ENCODE measurements at places on chromosomes 6 and 20. TPM values are rescaled to one million over a fixed set of nuclear protein-coding genes. Genes with fewer than 3 reads are reported as not detected.
A peak's percentile ranks its signal among the peaks of the same experiment; 100 is the strongest.

DNA sequence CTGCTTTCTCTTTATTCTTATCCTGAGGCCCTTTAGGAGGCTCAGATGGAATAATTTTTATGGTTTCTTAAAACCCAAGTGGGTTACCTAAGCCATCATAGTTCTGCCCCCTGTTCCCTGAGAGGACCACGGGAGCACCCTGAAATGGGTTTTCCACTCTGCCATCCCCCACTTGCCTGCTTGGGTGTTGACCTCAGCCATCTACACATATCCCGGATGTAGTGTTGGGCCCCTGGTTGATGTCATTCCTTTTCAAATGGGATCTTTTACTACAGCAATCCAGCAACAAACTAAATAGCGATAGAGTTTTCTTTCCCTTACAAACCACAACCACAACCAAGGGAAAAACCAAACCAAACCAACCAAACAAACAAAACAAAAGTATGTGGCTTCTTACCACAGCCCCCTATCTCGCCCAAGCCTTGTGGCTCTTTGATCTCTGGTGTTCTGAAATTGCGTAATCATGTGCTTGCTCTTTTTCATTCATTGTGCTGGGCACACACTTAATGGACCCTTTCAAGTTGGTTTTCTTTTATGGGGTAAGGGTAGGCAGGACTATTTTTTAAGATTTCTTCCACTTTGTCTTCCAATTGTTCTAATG, 154.9 kb downstream of the ESR1 start:
- peak; percentile 44 for DNase-seq

GRCh38 chr20:32585011-32585585, at the start of gene NOL4L:
TSS of gene NOL4L (minus strand) at chr20:32585333. CDS start at chr20:32584890, 443 bp downstream.
- peak; percentile 51 for DNase-seq

- DNase-seq: no peak
Measured at GRCh38 chr6:113908801-113909200, 51.7 kb downstream of the MARCKS start.

DNA sequence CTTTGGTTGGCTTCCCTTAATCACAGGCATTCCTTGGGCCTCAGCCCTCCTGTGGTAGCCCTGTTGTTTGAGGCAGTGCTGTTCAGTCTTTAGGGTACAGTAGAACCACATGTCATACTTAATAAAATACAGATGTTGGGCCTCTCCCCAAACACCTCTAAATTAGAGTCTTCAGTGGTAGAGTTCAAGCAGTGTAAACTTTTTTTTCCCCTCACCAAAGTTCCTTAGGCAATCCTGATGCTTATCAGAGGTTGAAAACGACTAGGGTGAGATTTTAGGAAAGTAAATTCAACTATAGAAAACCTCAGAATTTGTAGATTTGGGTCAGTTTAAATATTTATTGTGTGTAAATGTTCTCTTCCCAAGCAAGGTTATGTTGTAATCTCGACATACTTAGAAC, 44.6 kb downstream of the BLTP3A start:
- no peak for DNase-seq

GRCh38 chr20:4130404-4131189, 115.2 kb upstream of the RNF24 start:
- DNase-seq: peak; percentile 70

GRCh38 chr20:45866454-45866853, 9.0 kb downstream of the ZSWIM3 start:
- DNase-seq: no peak

DNA sequence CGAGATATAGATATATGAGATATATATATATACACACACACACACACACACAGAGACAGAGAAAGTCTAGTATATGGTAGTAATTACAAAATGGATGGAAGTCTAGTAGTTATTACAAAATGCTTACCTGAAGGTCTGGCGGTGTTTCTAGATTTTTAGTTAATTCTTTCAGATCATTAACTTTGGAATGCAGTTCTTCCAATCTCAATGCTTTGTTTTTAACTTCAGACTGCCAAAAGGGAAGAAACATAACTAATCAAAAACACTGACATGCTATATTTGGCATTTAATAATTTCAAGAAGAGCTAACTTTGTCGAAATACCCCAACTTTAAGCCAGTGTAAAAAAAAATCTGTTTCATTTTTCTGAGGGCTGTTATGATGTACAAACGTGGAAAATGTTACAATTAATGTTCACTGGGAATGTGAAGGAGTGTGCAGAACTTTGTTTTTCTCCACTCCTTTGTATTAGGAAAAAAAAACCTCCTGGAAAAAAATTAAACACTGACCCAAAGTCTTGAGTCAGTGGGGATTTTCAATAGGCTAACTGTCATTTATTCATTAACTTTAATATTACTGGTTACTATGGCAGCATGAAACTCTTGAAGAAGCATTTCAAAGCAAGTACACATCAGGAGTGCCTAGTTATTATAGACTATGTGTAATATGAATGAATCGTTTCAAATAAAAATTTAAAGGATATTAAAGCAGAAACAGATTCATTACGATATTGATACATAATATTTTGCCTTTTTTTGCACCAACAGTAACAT, 232.9 kb downstream of the SYNE1 start:
- DNase-seq: no peak

- no peak for DNase-seq
Measured at GRCh38 chr6:51553246-51554015, 534.0 kb downstream of the PKHD1 start.

DNA sequence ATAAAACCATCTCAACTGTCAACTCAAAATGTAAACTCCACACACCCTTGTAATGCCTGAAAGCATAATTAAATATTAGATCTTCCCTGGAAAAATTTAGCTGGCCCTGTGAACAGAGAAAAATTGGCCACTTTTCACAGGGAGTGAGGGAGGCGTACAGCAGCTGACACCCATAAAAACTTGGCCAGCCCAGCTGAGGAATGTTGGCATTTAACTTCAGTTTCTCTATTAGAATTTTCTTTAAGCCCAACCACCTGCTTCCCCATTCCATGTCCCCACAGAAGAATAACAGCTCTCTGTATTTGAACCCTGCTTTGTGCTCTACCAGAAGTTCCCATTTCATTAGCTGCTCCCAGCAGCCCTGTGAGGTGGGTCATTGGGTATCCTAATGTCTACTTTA, 41.0 kb downstream of the PKHD1 start:
- DNase-seq: no peak

DNA sequence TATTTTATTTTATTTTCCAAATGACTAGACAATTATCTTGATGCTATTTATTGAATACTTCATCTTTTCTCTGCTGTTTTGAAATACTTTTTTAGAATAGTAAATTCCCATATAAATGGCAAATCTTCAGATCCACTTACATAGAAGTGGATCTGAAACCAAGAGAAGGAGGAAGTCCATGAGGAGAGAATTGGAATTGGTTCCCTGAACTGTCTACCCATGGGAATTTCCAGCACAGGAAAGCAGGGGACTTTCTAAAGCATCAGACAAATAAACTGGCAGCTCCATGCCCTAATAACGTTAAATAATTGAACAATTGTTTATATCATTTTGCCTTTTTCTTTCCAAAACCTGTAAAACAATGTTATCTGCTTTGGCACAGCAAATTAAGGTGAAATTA, 47.1 kb upstream of the PNRC1 start:
- no peak for DNase-seq

DNA sequence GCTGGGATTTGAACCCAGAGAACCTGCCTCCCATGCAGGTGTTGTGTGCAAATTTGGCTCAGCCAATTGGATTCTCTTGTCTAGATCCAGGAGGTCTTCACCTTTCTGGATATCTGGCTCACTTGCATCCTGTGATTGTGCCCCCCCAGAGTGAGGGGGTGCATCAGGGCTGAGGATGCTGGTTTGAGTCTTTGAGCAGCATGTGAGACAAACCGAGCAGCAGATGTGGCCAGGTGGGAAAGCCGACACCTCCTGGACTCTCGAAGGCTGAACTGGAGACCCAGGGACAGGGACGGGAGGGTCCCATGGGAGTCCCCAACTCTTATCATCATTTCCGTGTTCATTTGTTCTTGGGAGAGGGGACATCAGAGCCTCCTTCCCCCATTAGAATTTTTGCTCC, 30.6 kb upstream of the SULF2 start:
- DNase-seq: no peak

GRCh38 chr20:54678253-54678652, 202.9 kb downstream of the DOK5 start:
- DNase-seq: no peak

- DNase-seq: no peak
Measured at GRCh38 chr6:130888246-130888645, 61.0 kb downstream of the SMLR1 start.

GRCh38 chr6:151443911-151444621, 7.9 kb downstream of the RMND1 start:
- no peak for DNase-seq

DNA sequence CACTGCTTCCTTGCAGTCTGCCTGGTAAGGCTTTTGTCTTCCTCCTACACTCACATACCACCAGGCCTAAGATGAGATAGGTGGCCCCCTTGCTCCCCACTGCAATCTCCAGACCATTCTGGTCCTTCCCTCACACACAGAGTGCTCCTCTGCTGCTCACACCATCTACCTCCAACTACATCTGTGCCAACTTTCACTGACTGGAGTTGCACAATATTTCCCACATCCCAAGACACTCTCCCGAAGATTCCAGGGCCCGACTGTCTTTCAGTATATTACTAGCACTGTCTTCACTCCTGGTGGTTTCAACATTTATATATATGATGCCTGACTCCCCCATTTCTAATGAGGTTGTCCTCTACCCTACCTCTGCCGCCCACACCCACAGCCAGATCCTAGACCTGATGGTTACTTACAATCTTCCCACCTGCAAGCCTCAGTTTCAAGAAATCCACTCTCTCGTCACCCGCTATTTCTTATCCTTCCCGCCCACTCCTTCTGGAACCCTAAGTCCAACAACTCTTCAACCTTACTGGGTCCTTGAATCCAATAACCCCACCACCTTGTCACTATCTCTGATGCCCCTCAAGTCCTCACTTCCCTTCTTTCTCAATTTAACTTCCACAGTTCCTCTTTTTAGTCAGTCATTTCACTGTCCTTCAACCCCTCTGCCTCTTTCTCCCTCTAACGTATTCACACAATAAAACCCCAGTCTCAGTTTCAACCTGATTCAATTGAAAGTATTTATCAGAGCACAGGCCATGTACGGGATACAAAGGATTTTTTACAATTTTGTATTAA, 21.6 kb downstream of the RALGAPA2 start:
- no peak for DNase-seq

DNA sequence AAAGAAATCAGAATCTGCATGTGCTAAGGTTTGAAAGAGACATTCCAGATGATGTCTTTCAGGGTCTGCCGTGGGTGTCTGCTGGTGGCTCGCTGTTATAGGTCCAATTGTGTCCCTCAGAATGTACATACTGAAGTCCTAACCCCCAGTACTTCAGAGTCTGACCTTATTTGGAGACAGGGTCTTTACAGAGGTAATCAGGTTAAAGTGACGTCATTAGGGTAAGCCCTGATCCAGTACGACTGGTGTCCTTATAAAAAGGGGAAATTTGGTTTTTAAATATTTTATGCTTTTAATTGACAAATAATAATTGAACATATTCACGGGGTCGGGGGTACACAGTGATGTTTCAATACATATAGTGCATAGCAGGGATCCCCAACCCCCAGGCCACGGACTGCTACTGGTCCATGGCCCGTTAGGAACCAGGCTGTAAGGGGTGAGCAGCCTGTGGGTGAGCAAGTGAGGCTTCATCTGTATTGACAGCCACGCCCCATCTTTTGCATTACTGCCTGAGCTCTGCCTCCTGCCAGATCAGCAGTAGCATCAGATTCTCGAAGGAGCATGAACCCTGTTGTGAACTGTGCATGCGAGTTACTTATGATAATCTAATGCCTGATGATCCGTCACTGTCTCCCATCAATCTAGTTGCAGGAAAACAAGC, 33.2 kb upstream of the SLC22A23 start:
- no peak for DNase-seq

DNA sequence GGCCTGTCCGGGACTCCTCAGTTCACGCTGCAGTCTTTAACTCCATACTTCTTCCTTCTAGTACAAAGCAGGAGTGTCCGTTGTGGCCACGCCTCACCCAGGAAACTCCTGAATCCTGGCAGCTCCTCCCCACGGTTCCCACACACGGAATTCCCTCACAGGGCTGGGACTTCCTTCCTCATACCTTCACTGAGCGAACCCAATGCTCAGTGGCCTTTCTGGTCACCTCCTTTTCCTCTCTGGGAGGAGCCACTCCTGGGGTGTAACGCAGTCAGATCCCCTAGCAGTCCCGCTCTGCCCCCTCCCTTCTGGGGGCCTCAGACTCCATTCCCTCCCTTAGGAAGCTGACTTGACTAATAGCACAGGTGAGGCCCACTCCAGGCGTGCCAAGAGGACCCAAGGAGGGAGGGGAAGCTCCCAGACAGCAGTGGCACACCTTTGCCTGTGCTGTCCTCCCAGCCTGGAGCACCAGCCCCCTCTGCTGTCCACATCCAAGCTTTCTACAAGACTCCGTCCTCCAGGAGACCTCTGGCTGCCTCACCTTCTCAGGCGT, at the start of gene SLC52A3:
Gene SLC52A3, minus strand, starts transcription at position 75 of the 553 bp plus-strand sequence. CDS start 2,726 bp downstream, outside the sequence.
- DNase-seq: no peak

DNA sequence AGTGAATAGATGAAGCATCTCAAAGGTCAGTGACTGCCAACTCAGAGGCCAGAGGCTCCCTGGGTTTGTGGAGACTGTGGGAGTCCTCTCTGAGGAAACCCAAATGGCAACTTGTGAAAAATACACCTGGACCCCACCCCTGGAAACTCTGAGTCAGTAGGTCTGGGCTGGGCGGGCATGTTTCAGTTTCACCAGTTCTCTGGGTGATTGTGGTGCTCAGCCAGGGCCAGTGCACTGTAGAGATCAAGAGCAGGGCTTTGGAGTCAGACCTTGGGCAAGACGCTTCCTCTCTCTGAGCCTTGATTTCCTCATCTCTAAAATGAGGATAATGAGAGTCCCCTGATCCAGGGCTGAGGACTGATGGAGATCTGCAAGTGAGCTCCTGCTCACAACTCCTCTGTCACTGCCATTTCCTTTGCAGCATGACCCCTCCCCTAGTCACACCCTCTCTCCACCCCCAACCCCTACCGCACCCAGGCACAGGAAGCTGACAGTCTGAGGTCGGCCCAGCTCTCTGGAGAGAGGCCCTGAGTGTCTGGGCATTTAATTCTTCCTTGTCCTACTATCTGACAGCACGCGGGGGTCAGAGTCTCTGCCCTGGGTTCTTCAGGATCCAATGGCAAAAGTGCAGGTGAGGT, 5.1 kb downstream of the DEF6 start:
- DNase-seq: peak; percentile 93

DNA sequence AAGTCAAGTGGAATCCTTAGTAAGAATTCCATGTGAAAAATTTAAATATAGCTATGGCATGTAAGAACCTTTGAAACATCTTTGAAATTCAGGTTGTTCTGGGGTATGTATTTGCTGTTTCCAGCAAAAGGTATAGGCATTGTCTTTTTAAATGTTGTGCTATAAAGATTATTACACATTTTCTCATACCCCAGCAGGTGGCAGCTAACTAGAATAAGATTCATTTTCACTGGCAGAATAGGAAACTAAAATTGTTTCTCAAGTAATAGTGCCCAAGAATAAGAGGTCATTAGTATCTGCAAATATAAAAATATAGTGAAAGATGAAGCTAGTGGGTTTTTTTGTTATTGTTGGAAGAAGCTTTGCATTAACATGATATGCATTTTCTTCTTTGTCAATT, 1.8 kb downstream of the GRIK2 start:
- DNase-seq: no peak

CPXM1 gene
- total RNA-seq: 4.4 TPM

C6orf58 gene
- total RNA-seq: not detected

AVP gene
- total RNA-seq: not detected

HLA-DPA1 gene
- total RNA-seq: 25.8 TPM

SNAP91 gene
- not detected for total RNA-seq

TSBP1 gene
- total RNA-seq: not detected

CST2 gene
- not detected for total RNA-seq

OTOR gene
- total RNA-seq: not detected

GTSF1L gene
- total RNA-seq: not detected

FOXF2 gene
- total RNA-seq: not detected

PRICKLE4 gene
- total RNA-seq: 0.29 TPM

Measured in activated T-cell treated with anti-CD3 and anti-CD28 coated beads, Interleukin-2, amount 50 U/mL, for 72 hours (primary cell).